Erythroblast (primary cell): ENCODE measurements at places on chromosomes 1 and 21.
A peak's percentile ranks its signal among the peaks of the same experiment; 100 is the strongest.

- DNase-seq = no peak
Observed at GRCh38 chr1:20830378-20830777, 43.3 kb upstream of the HP1BP3 start.

- no peak for DNase-seq
Observed at GRCh38 chr21:29208682-29209059, 78.2 kb downstream of the MAP3K7CL start.

- DNase-seq = peak; percentile 85
Observed at GRCh38 chr1:78003882-78004718, 639 bp upstream of the DNAJB4 start.

DNA sequence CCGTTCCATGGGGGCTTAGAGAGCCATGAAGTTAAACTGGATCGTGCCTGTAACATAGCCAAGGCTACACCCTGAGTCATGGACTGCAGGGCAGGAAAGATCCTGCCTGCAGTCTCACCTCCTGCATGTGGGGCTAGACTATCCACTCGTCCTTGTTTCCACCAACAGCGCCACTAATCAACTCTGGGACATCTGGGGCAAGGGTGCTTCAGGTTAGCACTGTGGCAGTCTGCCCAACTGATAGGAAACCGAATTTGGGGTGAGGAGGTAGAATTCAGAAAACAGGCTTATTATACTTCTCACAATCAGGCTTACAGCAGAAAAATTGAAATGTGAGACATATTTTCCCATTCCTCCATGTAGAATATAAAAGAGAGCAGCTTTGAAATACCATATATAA is 85.2 kb upstream of the ADAM30 start:
- peak; percentile 46 for DNase-seq

GRCh38 chr1:98796049-98796448 is 134.5 kb downstream of the SNX7 start:
- DNase-seq = no peak

GRCh38 chr1:149962736-149963135 is 26.1 kb upstream of the MTMR11 start:
- no peak for DNase-seq

DNA sequence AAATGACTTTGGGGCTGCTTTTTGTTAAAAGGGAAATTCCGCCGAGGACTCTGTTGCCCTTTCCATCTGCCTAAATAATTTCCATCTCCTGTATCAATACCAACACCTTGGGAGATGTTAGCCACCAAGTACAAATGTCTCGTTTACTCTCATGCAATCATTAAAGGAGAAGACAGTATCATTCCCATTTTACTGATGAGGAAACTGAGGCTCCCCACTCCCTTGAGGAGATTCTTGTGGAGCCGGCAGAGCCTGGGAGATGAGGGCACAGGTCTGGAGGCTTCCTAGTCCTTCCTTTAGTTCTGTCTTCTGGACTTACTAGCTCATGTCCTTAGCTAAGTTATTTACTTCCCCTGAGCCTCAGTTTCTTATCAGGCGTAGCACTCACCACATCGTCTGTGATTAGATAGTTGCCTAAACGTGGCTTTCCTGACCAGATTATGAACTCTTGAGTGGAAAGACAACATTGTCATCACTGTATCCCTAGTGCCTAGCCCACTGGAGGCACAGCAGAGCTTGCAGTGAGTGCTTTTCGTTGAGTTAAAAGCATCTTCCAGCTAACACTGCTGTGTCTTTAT is 81.6 kb downstream of the ADSS2 start:
- DNase-seq = peak; percentile 9

DNA sequence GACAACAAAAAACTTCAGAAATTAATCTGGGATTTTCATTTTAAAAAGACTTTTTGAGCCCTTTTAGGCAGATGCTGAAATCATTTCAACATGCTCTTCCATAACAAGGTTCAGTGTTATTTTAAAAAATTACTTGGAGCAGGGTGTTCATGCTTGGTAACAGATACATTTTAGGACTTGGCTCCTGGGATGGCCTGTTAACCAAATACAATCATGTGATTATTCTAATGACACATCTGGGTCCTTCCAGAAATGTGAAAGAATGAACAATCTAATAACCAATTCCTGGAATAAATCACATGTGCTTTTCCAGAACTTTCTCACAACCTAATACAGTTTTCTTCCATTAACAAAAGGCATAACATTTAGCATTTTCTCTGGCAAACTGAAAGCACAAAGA is 379.8 kb upstream of the RUNX1 start:
- no peak for DNase-seq

DNA sequence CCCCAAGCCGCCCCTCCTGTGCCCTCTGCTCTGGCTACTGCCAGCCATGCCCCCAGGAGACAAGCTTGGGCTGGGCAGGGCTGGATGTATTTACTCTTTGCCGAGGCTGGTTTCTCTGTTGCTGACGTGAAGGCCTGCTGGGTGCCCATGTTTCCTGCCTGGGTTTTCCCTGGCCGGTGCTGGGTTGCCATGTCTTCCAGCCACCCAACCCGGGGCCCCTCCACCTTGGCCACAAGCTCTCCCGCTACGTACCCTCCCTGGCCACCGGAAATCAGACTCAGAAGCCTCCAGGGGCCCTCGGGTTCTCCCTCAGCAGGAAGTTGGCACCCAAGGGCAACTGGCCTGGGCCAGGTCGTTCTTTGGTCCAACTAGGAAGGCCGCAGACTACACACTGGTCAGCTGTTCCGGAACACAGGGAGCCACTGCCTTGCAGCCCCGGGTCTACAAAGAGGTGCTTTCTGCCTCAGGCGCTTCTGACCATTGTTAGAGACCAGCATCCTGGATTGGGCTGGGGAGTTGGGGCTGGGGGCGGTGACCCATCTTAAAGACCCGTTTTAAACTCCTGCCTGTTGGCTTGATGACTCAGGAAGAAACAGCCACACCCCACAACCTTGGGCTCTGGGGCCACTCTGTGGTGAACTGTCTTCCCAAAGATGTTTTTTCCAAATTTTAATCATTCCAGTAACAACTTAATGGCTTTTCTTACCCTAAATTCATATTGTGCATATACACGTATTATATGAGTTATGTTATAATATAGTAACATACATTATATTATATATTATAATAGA is 71.2 kb upstream of the RUNX3 start:
- no peak for DNase-seq

- no peak for DNase-seq
Observed at GRCh38 chr1:174606471-174606870, 158.7 kb downstream of the GPR52 start.

GRCh38 chr1:53502641-53503432 is 43.6 kb downstream of the DMRTB1 start:
- DNase-seq = no peak

- no peak for DNase-seq
Observed at GRCh38 chr1:20685099-20685662, 24.0 kb upstream of the DDOST start.

- no peak for DNase-seq
Observed at GRCh38 chr21:42918291-42918690, 7.1 kb downstream of the ERVH48-1 start.

- no peak for DNase-seq
Observed at GRCh38 chr1:228416217-228416933, at the start of gene TRIM17. Gene TRIM17, minus strand, starts transcription at chr1:228416861. Its CDS starts 1,789 bp downstream, at chr1:228415072.

DNA sequence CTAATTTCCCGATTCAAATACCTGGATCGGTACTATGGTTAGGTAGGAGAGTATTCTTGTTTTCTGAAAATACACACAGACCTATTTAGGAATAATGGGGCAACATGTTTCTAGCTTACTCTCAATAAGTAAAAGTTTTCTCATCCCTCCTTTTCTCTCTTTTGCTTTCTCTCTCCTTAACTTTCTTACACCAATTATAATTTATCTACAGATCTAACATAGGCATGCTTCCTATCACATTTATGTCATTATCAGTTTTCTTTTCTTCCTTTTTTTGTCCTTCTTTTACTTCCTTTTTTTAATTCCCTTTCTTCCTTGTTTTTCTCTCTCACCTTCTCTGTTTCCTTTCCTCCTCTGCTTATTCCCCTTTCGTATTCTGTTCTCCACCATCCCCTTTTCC is 20.3 kb downstream of the SNX7 start:
- no peak for DNase-seq

DNA sequence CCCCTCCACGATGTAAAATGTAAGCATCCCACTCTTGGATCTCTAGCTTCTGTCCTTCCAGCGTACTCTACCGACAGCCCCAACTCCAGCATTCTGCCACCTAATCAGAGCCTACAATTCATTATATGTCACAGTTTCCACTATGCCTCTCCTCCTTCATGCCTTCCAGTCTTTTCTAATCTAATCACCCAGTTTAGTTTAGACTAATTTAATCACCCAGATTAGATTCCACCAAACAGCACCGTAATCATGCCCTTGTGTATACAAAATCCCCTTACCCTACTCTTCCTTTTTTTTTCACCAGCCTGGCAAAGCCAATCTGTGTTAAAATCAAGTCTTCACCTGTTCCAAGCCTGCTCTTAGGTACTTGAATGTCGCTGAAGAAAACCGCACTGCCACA is 49.8 kb upstream of the KANK4 start:
- no peak for DNase-seq

- DNase-seq = no peak
Observed at GRCh38 chr1:56169856-56170255, 409.5 kb downstream of the PLPP3 start.

- peak; percentile 23 for DNase-seq
Observed at GRCh38 chr1:87023326-87023725, 108.9 kb downstream of the HS2ST1 start.

DNA sequence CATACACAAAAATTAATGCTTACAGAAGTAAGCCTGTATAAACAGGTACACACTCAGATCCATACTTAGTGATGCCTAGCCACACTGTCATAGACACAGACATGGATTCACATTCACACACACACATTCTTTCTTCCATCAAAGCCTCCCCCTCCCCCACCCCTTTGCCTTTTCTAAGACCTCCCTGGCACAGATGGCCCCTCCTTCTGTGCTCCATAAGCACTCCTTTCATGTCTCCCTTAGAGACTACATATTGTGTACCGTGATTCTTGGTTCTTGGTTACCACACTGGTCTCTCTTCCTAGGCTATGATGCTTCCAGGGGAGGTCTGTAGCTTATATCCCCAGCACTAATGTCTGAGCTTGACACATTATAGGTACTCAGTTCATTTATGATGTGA is 2.0 kb upstream of the NHLH2 start:
- no peak for DNase-seq

DNA sequence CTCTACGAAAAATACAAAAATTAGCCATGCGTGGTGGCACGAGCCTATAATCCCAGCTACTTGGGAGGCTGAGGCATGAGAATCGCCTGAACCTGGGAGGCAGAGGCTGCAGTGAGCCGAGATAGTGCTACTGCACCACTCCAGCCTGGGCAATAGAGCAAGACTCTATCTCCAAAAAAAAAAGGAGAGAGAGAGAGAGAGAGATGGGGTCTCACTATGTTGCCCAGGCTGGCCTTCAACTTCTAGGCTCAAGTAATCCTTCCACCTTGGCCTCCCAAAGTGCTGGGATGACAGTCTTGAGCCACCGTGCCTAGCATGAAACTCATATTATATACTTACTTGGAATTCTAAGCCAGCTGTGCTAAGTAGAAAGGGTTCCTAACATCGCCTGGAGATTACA is 29.7 kb downstream of the PSMB2 start:
- DNase-seq = no peak

DNA sequence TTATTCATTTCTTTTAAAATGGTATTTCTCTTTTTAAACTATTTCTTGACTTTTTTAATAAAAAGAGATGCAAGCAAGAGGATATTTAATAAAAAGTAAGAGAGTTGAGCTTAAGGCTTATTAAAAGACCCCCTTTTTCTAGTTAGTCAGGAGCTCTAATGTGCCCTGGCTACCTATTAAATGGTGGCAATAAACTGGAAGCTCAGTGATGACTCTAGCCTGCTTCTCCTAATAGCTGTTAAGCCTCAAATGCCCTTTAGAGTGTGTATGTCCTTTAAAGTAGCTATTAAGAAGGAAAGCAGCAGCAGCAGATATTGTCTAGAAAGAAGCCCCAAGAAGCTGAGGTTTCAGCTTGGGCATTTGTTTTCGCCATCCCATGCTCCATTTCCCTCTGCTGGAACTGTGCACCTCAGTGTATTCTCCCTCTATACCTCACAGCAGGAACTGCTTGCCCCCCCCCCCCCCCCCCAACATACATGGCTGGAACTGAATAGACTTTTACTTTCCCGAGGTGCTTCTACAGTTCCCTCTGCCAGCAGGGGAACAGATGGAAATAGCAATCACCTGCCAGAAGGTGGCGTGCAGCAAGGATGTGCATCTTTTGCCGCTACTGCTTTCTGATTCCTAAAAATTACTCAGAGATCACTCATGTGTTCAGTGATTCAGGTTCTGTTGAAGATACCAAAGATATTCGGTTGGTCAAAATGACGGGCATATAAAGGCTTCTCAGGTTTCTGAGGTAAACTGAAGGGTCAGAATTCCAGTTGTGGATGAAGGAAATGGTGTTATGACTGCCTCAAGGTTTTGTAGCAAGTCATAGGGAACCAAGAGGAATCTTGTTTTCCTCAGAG is 2.5 kb downstream of the RGS4 start:
- DNase-seq = peak; percentile 50

DNA sequence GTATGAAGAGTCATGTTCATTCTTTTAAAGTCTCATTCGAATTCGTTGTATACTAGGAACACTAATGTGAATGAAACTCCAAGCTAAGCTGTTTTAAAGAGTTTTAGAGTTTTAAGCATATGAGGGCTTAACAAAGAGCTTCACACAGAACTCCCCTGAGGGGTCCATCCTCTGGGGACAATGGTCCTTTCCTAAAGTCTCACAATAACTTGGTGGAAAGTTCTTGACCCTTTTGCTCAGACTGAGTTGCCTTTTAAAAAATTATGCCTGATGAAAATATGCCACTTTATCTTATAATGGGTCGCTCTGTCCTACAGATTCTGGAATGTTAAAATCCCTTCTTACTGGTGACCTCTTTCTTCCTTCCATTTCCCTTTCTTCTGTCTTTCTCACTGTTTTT is 64.3 kb downstream of the RGL1 start:
- no peak for DNase-seq

GRCh38 chr1:174051956-174052355 is 29.8 kb upstream of the RC3H1 start:
- DNase-seq = no peak

DNA sequence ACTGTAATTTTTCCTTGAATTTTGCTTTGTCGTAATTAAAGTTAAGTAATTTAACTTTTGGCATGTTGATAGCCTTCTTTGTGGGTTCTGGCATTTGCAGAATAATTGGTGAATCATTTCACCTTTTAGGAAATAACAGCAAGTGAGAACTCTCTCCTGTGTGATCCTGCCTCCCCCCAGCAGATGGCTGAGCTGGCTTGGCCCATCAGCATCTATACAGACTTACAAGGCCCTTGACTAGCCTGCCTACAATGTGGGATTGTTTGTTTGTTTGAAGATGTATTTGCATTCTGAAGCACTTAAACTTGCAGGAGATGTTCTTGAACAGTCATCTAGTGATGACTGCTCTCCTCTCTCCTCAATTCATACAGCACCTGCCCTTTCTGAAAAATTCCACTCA is 55.9 kb downstream of the MACO1 start:
- DNase-seq = peak; percentile 28

GRCh38 chr1:235834620-235835019 is 32.1 kb downstream of the LYST start:
- DNase-seq = no peak

GRCh38 chr1:11980676-11980972 is 380 bp downstream of the MFN2 start:
- no peak for DNase-seq

- DNase-seq = peak; percentile 44
Observed at GRCh38 chr1:89615676-89616598, 17.0 kb upstream of the LRRC8C start.

- no peak for DNase-seq
Observed at GRCh38 chr1:44839576-44839975, 3.5 kb downstream of the PTCH2 start.
